NCI-H526 treated with DMSO at 0.1 percent for 48 hours (cell line): ENCODE measurements at places on chromosomes 12 and 14.
A peak's percentile ranks its signal among the peaks of the same experiment; 100 is the strongest.

GRCh38 chr14:77125281-77125801 is 16.2 kb downstream of the ZDHHC22 start:
- no peak for DNase-seq

- no peak for DNase-seq
Measured at GRCh38 chr12:132006056-132006680, 56.4 kb downstream of the EP400 start.

GRCh38 chr12:110657747-110658146 is 31.2 kb downstream of the HVCN1 start:
- DNase-seq = no peak

GRCh38 chr12:10716704-10717315 is 6.3 kb downstream of the YBX3 start:
- no peak for DNase-seq

GRCh38 chr12:109020796-109021380 is at the start of gene SVOP:
TSS of gene SVOP (minus strand) at chr12:109021068. CDS start at chr12:109020868, 200 bp downstream.
- DNase-seq = peak; percentile 69

GRCh38 chr14:31994391-31995033 is 82.6 kb upstream of the ARHGAP5 start:
- DNase-seq = no peak

DNA sequence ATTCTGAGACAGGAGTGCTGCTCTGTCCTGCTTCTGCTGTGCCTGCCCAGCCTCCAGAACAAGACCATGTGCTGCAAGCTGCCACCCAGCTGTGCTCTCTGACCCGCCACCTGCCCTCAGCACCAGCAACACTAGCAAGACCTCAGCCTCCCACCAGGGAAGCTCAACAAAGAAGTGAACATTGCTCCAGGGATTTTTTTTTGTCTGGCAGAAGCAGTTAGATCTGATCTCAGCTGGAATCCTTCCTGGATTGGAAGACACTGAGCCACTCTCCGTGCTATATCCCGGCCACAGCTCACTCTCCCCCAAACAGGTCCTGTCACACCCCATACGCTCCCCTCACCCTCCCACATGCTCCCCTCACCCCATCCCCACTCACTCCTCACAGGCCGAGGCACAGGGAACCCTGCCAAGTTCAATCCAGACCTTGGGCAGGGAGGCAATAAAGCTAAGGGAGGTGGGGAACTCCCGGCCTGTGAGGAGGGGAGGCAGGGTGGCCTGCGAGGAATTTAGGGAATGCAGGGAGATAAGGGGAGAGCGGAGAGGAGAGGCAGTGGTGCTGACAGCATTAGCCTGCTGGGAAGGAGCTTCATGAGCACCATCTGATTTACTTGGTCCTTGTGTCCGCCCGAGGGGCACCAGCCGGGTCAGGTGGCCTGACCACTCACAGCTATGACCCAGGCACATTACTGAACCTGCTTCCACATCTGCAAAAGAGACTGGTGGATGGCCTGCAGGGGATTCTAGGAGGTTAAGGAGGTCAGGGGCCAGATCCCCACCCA is 29.7 kb downstream of the CCDC85C start:
- DNase-seq = no peak

GRCh38 chr14:73763396-73763795 is 49.2 kb upstream of the PNMA1 start:
- DNase-seq = peak; percentile 22

DNA sequence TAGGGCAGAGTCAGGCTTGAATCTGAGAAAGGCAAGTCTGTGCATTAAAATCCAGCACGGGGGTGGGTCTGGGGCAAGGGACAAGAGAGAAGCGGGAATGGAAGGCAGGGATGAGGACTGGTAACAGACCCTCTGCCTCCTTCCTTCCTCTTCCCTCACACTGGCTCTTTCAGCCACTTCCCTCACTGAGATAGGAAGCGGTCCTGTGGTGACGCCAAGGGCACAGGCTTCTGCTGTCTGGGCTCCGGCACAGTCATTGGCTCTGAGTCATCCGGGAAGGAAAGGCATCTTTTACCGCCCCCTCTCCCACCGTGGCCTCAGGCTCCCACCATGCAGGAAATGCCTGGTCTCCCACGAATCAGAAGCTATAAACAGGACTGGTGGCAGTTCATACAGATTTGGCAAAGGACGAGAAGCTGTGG is 70.2 kb downstream of the ETV6 start:
- no peak for DNase-seq

DNA sequence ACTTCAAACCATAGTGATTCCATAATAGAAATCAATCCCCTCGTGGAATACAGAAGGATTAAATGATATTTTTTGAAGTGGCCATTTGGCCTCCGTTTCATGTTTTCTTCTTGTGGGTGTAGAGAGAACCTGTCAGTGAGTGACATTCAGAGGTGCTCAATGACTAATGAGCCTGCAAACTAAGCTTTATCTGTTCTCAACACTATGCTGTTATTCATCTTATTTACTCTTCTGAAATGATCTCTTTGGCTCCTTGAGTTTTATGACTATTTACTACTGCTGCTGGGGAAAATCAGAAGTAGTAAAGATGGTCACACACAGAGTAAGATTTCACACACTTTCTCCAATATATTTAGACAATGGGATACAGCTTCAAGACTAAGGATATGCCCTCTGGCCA is 30.4 kb downstream of the ATP2B1 start:
- no peak for DNase-seq

GRCh38 chr12:19194963-19195362 is 65.4 kb downstream of the PLEKHA5 start:
- no peak for DNase-seq

DNA sequence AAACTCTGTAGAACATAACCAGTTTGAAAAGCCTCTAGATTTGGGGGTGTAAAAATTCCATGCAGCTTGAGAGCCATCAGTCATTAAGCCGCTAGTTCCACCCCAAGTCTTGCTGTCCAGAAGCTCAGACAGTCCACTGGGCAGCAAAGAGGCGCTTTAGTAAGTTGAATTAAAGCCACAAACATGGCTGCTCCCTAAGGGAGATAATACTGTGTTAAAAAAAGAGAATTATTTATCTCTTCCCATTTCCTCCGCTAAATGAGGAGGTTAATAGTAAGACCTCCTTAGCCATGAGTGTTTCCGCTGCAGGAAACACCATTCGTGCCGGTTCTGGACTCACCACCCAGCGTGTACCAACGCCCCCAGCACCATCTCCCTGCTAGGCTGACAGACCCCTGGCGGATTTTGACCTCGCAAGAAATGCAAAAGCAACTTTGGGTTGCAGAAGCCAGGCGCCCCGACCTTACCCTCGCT is 536 bp downstream of the TM7SF3 start:
- no peak for DNase-seq

DNA sequence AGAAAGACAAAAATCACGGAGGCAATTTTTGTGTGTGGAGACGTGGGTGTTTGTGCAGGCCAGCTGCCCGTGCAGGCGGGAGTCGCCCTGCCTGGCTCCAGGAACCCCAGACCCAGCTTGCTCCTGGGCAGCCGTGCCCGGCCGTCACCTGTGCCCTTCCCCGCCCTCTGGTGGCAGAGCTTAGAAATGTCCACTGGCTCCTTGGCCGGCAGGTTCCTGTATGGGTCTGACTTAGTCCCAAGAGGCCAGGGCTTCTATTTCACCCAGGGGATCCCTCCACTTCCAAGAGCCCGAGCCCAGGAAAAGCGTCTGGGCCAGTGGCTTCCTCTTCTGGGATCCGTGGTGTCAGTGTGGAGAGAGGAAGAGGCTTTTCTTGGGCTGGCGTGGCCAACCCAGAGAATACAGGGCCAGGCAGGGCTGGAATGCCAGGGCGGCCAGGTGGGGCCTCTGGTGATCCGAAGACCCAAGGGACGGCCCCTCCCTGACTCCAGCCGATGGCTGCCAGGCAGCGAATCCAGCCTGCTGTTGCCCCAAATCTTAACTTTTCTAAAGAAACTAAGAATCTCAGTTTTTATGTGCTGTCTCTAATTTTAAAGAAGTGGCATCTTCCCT is 120.9 kb downstream of the TMEM132C start:
- DNase-seq = peak; percentile 75

DNA sequence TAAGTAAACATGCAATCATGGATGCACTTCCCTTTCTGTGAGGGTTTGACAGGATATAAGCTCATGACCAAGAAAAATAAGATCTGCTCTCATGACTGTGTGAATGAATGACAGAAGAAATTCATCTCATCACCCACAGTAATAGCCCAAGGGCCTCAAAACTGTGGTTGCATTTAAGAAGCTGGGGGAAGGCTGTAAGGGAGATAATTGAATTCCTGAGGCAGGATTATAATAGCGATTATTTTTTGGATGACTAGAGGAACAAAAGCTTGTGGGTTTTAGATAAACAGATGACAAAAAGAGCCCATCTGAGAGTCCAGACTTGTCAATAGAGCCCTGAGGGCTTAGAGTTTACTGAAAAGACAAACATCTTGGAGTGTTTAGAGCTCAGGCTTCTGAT is 161.2 kb downstream of the NTF3 start:
- DNase-seq = no peak

- no peak for DNase-seq
Measured at GRCh38 chr12:102873077-102873476, 44.0 kb downstream of the PAH start.

DNA sequence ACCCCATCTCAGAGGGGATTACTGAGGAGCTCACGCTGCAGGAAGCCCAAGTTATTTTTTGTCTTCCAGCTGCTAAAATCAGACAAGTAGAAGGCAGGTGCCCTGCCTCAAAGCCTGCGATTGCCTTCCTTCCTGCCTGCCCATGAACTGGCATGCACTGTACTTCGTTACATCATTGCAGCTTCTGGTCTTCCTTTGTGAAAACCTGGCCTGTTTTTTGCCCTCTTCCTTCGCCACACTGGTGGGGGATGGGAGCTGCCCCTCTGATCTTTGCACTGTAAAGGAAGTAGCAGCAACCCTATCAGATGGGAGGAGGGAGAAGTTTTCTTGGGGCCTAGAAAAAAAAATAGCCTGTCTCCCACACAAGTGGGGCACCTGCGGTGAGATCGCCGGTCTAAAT is 1098.7 kb downstream of the BCL11B start:
- no peak for DNase-seq

- peak; percentile 31 for DNase-seq
Measured at GRCh38 chr12:122137681-122138080, 36.3 kb downstream of the IL31 start.

- no peak for DNase-seq
Measured at GRCh38 chr12:84397846-84398245, 514.8 kb downstream of the SLC6A15 start.

GRCh38 chr14:67602995-67603545 is 3.0 kb upstream of the PIGH start:
- DNase-seq = no peak

GRCh38 chr12:89971880-89972279 is 263.2 kb upstream of the ATP2B1 start:
- no peak for DNase-seq

GRCh38 chr12:117674313-117674712 is 294.5 kb downstream of the KSR2 start:
- DNase-seq = no peak

DNA sequence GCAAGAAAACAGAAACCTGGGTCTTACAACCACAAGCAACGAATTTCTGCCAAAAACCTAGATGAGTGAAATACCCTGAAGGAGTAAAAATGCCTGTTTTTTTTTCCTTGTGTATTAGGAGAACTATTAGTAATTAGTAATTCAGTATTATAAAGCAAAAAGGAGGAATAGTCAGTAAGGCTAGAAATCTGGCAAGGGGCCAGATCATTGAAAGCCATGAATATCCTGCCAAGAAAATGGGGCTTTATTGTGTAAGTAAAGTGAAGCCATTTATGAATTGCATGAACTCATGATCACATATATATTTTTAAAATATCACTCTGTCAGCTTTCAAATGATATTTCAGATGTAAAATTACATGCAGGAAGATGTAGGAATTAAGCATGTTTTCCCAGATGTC is 57.9 kb downstream of the TXNDC16 start:
- no peak for DNase-seq

DNA sequence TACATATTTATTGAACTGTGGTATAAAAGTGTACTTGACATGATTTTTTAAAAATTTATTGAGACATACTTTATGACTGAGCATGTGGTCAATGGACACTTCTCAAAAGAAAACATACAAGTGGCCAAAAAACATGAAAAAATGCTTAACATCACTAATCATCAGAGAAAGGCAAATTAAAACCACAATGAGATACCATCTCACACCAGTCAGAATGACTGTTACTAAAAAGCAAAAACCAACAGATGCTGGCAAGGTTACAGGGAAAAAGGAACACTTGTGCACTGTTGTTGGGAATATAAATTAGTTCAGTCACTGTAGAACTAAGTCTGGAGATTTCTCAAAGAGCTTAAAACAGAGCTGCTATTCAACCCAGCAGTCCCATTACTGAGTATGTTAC is 1177.6 kb downstream of the GALC start:
- DNase-seq = no peak

DNA sequence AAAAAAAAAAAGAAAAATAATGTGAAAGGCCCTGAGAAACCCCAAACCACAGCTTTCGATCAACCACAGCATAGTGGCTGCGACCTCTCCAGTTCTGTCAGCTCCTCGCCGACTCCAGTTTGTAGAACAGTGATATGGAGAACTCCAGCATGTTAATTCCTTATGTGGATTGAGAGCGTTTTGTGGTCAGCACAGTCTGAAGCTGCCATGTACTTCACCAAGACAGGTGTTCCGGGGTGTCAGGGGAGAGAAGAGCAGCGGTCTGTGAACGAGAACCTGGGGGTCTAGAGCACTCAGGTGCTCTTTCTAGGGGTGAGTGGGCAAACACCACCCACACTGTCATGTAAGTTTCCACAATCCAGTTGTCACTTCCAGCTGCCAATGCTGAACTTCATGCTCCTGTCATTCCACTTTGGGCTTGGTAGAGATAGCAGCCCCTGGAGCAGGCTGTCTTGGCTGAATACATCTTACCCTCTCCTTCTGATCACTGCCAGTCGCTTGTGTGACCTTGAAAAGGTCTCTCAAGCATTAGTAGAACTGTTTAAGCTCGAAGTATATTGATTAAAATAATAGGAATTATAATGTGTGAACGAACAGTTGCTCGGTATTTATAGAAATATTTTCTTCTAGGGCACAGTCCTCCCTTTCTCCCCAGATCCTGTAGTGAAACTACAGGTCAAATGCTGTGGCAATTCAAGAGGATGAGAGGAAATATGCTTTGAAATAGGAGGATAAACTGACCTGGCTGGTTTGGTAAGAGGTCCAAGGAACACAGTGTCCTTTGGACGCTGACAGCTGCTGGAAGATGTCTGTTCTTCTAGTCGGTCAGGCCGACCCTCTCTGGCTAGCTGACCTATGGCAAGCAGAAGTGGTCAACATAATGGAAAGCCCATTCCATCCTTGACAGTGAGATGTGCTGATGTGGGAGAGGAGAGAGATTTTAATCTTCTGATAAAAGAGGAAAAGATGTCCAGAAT is 15.7 kb upstream of the MAX start:
- DNase-seq = no peak

- no peak for DNase-seq
Measured at GRCh38 chr14:68343534-68344118, 449.2 kb downstream of the ZFP36L1 start.

GRCh38 chr14:80403036-80403435 is 191.7 kb upstream of the DIO2 start:
- no peak for DNase-seq

DNA sequence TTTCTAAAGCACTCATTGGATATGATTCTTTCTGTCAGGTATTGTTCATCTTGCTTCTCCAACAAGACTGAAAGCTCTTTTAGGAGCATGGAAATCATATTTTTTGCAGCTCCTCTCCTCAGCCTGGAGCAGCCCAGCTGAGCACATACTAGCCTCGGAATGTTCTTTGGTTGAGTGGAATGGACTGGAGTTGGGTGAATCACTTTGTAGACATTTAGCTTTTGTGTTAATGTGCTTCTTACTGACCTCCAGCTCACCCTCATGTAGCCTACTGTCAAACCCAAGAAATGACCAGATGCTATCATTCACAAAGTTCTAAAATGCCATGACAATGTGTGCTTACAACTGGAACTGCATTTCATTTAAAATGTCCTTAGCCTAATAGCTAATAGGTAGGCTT is 161.1 kb downstream of the NUAK1 start:
- no peak for DNase-seq
